ENCODE measurements at places on chromosomes 3 and 15.

- no peak for DNase-seq
Observed at GRCh38 chr15:73009066-73010056, 42.9 kb upstream of the NEO1 start.

GRCh38 chr3:185750015-185750414 is 74.8 kb downstream of the IGF2BP2 start:
- no peak for DNase-seq

- no peak for DNase-seq
Observed at GRCh38 chr3:37494216-37494615, 319.8 kb upstream of the LRRFIP2 start.

GRCh38 chr3:114104414-114104813 is 47.9 kb downstream of the QTRT2 start:
- no peak for DNase-seq

DNA sequence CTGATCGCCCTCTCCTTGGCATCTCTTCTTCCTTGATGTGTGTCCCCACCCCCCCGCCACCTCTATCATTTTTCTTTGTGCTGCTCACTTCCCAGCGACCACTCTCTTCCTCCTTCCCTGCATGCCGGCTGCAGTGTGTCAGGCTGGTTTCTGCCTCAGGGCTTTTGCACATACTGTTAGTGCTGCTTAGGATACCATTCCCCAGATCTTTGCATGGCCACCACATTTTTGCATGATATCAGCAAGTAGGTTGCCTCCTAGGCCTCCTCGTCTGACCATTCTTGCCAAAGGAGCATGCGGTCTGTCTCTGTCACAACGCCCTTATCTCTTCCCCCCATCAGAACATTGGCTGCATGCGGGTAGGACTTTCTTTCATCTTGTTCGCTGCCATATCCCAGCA is 12.5 kb downstream of the FBLN2 start:
- no peak for DNase-seq

DNA sequence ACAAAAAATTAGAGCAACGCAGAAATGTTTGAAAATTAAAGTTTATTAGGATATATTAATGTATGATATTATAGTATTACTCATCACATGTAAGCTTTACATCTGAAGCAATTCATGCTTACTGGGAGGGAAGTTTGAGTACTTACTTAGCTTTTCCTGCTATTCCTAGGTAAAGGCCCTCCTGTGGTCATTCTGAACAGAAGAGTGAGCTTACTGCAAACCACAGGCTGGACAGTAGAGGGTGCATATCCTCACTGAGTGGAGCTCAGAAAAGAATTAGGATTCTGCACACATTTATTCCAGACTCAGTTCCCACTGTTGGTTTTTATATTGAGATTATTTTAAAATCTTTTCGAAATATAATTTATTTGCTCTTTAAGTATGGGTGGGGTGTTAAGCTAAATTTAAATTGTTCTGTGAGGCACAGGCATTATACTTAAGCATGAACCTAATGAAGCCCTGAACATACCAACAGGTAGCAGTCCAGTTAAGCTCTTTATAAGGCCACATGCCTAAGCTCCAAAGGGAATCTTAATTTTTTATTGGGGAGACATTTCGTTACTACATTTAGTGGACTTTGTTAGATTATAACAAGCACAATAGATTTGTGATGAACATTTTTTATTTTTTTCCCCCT is 10.2 kb downstream of the MRPS22 start:
- DNase-seq: no peak

DNA sequence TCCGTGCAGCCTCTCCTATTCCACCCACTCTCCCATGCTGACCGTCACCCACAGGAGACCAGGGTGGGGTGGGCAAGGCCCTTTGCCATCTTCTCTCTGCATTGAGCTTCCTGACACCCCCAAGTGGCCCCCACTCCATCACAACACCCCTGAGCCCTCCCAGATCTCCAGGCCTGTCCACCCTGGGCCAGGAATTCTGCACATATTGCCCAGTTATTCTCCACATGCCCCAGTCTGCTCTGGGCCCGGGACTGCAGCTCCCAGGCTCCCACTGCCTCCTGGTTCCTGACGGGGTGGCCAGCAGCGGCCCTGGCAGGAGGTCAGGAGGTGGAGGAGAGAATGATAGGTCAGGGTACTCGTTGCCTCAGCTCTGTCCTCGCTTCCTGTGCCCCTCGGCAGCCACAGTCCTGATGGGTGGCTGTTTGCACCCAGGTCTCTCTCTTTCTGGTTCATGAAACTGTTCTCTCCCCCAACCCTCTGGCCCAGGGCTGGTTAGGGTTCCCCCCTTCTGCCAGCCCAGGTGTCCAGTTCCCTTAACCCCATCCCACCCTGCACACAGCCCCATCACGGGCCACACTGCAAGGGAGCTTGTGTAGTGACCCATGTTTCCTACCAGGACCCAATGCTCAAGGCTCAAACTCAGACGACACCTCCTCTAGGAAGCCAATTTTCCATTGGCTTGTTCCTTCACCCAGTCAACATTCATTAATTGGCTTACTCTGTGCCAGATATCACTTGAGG is 47.3 kb downstream of the IQSEC1 start:
- DNase-seq: no peak

DNA sequence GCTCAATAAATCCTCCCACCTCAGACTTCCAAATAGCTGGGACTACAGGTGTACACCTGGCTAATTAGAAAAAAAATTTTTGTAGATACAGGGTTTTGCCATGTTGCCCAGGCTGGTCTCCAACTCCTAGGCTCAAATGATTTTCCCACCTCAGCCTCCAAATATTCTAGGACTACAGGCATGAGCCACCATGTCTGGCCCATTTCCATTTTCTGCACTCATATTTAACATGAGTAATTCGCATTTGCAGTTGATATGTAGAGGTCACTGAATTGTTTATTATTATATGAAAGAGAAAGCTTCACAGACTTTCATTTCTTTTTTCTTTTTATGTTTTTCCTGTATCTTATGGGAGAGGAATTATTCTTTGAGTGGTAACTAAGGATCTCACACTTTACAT is 492.7 kb downstream of the CNTN3 start:
- no peak for DNase-seq

DNA sequence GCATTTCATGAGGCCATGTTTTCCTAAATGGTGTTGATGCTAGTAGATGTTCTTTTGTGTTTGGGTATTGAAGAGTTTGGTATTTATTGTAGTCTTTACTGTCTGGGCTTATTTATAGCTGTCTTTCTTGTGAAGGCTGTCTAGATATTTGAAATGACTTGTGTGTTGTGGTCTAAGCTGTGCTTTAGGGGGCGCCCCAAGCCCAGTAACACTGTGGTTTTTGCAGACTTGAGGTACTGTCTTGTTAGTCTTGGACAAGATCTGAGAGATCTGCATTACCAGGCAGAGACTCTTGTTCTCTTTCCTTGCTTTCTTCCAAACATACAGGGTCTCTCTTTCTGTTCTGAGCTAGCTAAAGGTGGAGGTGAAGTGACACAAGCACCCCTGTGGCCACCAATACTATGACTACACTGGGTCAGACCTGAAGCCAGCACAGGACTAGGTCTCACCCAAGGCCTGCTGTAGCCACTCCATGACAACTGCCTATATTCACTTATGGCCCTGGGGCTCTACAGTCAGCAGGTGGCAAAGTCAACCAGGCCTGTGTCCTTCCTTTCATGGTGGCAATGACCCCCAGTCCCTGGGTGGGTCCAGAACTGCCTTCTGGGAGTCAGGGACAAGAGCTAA is 152.1 kb upstream of the TBC1D5 start:
- DNase-seq: peak; percentile 36

DNA sequence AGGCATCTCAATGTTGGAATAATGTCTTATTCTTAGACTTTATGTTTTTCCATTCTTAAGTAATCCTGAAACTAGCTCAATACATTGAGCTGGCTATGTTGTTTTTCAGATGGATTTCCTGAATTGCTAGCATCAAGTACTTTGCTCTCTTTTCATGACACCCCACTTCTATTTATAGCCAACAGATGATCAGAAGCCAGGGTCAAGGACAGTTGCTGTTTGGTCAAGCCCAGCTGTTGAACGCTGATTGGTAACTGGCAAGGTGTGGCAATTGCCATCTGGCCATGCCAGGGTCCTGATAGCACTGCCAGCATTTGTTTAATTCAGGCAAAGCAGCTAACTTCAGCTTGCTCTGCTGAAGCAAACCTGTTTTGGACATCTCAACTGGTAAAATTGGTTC is 46.2 kb upstream of the PLCL2 start:
- DNase-seq: no peak

DNA sequence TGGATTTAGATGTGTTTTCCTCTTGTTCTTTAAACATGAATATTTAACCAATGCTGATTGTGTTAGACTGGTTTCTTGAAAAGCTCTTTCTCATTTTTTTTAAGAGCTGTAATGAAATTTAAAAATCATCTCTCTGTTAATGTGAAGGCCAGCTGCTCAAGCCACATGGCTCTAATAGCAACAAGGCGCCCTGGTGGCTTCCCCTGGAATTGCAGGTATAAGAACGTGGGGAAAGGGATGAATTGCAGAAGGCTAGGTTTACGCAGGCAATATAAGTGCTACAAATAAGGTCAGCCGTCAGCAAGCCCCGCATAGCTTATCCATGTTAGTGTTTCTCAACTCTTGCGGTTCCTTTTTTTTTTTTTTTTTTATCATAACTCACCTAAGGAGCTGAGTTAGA is 108.5 kb downstream of the SAMMSON start:
- DNase-seq: no peak

DNA sequence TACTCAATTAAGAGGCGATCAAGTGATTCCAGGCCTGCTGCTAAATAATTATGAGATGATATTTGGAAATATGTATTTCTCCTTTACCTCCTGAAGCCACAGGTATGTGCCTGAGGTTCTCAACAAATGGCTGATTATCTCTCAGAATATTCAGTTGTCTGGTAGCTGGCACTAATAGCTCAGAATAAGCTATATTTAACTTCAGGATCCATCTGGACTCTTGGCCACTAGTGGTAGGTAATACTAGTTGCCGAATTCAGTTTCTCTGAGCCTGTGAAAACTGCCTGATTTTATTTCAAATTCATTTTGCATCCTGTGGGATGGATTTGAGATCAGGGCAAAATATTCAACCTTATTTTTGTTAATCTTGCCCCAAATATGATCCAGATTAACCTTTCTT is 499.0 kb downstream of the DIPK2A start:
- DNase-seq: no peak

DNA sequence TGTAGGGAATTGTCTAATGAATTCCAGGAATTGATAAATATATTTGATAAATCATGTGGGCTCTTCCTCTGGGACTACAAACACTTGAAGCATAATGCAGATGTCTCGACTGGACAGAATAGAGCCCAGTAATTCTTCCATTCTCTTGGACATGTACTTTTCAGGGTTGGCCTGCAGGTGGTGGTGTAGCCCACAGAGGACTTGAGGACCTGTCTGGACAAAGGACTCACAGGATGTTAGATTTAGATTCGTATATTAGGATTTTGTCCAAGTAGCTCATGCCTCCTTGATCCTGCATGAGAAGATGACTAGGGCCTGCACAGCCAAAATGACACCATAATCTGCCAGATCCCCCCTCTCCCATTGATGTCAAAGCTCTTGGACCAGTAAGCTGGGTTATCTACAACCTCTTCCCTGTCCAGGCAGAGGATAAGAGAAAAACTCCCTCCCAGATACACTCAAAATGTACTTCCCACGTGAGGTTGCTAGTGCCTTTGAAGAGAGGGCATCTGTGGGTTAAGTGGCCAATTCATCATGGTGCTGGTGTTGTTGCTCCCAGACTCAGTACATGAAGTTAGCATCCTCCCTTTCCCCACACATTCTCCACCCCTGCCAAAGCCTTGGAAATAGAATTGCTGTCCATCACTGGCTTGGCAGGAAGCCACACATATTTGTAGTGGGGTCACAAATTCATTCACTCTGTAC is 88.6 kb upstream of the ZNF280D start:
- DNase-seq: peak; percentile 48

GRCh38 chr15:56425976-56426375 is 39.0 kb downstream of the MNS1 start:
- no peak for DNase-seq

DNA sequence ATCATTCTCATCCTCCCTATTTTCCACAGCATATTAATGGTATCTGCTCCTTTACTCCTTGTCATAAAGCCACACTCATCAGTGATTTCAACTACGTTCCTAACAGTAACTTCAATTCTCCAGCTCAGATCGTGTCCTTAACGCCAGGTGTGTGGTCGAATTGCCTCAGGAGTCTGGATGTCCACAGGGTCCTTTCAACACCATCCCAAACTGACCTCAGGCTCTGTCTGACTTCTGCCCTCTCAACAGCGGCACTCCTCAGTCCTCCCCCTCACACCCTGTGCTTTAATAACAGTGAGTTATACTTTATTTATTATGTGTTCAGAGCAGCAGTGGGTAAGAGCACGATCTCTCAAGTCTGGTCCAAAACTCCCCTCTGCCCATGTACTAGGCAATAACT is 42.4 kb downstream of the ST3GAL6 start:
- no peak for DNase-seq

DNA sequence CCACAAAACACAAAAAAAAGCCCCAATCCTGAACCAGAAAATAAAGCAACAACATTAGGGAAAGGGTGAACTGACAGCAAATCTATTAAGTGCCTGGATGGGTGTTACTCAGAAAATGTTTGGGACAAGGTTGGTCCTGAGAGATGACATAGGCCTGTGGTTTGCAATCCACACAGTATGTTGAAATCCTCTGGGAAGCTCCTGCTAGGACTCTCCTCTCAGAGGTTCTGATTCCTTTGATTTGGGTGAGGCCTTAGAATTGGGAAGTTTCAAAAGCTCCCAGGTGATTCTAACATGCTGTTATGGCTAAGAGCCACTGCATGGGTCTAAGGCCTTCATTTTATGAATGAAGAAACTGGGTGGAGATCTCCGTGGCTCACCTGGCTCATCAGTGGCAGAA is 18.4 kb downstream of the CLDN1 start:
- DNase-seq: no peak

- no peak for DNase-seq
Observed at GRCh38 chr3:53996141-53996874, 104.6 kb upstream of the SELENOK start.

DNA sequence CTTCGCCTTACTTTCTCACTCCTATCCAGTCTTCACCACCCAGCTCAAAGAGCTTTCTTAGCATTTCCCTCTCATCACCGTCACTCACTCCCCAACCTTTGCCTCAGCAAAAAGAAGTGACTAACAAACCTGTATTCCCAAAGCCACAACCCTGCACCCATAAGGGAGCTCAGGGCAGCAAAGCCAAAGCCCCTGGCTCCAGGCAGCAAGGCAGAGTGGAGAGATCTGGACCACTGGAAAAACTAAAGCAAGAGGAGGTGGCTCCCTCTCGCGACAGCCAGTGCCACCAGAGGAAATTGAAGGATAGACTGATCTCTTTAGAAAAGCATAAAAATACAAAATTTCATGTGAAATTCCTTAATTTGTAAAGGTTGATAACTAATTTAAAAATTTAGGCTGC is 25.1 kb upstream of the CDCP1 start:
- DNase-seq: no peak

DNA sequence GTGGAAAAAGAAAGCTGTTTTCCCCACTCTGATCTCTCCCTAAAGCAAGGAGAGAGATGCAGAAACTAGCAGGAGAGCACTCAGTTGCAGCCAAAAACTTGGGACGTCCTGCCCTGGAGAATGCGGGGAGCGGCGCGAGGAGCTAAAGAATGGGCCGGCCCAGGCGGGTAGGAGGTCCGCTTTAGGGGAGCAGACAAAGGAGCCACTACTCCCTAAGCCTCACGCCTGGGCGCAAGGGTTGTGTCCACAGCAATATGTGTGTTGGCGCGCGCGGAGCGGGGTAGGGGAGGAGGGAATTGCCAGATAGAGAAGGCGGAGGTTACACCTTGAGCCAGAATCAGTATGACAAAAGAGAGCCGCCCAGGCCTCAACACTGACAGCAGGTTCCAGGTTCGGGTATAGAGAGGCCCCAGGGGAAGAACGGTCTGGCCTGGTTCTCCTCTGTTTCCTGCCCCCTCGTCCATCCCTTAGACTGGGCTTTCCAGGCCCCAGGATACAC is 2.9 kb downstream of the WNT5A start:
- DNase-seq: no peak

Data from stimulated activated naive CD8-positive, alpha-beta T cell treated with anti-CD3 and anti-CD28 coated beads, Interleukin-15, amount 100 ng/mL, for 72 hours (primary cell).